CD4-positive, alpha-beta T cell treated with Interleukin-6 at 100 ng/mL for 8 hours (primary cell): ENCODE measurements at places on chromosomes 7 and 10.

GRCh38 chr10:76150139-76150875 lies 718.9 kb downstream of the LRMDA start:
- no peak for DNase-seq

- no peak for DNase-seq
These were observed 210.9 kb downstream of the INHBA start for GRCh38 chr7:41491883-41492471.

- no peak for DNase-seq
These were observed 73.0 kb upstream of the AFAP1L2 start for GRCh38 chr10:114477285-114477684.

- no peak for DNase-seq
These were observed 134.7 kb downstream of the SEMA3D start for GRCh38 chr7:85052056-85052737.

GRCh38 chr7:82446897-82447296 lies 3.3 kb upstream of the CACNA2D1 start:
- DNase-seq: no peak

DNA sequence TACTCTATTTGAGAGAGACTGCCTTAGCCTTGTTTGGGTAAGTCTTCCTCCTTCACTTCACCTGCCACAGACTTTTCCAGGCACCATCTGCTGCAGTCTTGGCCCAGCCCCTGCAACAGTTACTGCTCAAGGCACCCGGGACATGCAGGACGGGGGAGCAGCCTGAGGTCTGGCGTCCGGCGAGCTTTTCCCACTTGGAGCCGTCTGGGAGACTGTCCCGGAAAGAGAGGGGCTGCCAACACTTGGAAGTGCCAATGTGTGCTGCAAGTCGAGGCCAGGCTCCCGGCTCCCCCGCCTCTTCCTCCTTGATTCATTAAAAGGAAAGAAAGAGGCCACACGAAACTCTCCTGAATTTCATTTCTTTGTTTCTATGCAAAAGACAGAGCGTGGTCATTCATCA lies 13.7 kb downstream of the HTRA1 start:
- no peak for DNase-seq

DNA sequence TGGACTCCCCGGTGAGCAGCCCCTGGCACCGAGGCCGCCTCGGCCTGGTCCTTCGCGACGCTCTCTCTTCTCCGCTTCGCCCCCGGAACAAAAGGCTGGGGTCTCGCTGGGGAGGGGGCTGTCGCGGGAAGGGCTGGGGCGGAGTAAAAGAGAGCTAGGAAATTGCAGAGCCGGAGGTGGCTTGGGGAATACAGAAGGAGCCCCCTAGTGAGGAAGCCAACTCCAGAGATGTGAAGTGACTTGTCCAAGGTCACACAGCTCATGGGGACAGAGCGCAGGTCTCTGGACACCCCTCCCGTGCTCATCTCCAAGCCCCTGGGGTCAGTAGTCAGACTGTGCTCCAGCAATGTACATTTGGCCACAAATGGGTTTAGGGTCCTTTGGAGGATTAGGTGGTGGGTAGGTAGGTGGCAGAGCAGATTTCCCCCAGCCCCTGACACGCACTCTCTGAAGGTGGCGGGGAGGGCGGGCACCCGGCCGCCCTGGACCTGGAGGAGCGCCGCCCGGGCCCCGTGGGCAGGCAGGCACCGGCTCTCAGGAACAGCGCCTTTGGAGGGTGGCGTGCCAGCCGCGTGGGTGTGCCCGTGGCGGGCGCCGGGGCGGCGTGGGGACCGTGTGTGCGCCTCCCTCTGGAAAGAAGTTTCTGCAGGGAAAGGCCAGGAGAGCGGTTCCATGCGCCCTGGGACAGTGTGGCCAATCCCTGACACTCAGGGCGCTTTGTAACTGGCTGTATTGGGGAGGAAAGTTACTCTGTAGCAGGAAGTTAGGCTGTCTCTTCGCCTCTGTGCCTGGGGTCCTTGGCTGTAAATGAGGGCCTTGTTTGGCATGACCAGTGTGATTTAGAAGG lies 910 bp downstream of the WIPF3 start:
- no peak for DNase-seq

DNA sequence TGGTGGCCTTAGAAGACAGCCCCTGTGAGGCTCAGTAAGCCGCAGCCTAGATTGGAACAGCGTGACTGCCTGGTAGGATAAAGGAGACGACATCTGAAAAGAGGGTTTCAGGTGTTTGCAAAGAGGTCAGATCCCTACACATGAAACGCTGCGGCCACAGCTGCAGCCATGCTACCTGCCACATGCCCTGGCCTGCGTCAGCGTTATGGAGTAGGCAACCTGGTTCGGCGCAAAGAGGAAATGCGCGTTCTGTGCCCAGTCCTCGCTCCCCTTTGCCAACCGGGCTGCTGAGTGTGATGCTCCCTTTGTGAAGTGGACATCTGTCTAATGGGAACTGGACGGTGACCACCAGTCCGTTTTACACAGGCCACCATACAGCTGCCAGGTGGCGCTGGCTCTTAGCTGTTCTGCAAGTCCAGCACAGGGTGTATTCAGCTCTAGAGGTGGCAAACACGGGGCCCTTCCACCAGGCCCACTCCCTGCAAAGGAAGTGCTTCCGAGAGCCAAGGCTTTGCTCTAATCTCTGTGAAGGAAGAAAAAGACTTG lies 160.3 kb downstream of the CELF2 start:
- no peak for DNase-seq

- DNase-seq: no peak
These were observed 478.5 kb downstream of the KIF20B start for GRCh38 chr10:90179696-90180407.

DNA sequence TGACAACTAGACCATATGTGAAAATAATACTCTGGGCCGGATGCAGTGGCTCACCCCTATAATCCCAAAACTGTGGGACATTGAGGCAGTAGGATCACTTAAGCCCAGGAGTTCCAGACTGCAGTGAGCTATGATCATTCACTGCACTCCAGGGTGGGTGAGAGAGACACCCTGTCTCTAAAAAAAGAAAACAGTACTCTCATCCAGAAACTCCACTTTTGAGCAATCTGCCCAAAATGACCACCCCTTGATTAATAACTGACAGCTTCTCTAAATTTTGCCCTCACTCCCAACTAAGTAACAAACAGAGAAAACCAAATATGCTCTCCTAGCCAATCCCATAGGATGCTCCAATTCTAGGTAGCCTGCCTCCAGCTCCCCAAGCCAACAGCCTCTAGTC lies 62.5 kb upstream of the AKR1E2 start:
- DNase-seq: no peak

DNA sequence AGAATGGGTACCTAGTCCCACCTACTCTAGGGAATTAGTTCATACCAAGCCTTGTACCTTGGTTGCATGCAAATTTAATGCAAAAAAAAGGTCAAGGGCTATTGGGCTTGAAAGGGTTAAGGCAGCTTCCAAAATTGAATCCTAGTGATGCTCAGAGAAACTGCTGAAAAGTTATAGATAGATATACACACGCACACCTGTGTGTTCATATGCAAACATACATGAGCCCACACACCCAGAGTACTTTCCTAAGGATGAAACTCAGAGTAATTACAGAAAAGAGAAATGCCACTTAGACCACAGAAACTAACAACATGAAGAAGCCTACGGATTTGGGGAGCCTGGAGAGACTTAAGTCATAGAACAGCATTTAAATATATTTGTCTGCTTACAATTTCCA lies 1.5 kb downstream of the SLC25A13 start:
- no peak for DNase-seq

DNA sequence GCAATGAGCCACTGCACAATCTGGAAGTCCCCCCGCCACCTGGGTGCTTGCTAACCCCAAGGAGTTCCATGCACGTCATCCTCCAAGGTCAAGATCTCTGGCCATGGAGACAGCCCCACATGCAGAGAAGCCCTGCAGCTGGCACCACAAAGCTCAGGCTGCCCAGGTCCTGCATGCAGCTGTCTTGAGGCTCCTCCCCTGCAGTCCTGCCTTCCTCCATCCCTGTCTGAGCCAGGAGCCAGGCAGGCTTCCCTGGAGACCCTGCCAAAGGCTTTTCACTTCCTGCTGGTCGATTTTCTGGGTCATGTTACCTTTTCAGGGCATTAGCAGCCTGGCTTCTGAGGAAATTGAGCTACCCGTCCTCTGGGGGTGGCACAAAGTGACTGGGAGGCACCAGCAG lies 12.5 kb upstream of the TMEM72 start:
- no peak for DNase-seq

GRCh38 chr10:88889559-88890337 lies 9.7 kb downstream of the STAMBPL1 start:
- DNase-seq: no peak

- DNase-seq: no peak
These were observed 154.7 kb downstream of the NEURL1 start for GRCh38 chr10:103648251-103648635.

GRCh38 chr7:82633592-82633991 lies 190.0 kb upstream of the CACNA2D1 start:
- no peak for DNase-seq

GRCh38 chr10:44571701-44572100 lies 186.8 kb upstream of the CXCL12 start:
- DNase-seq: no peak

DNA sequence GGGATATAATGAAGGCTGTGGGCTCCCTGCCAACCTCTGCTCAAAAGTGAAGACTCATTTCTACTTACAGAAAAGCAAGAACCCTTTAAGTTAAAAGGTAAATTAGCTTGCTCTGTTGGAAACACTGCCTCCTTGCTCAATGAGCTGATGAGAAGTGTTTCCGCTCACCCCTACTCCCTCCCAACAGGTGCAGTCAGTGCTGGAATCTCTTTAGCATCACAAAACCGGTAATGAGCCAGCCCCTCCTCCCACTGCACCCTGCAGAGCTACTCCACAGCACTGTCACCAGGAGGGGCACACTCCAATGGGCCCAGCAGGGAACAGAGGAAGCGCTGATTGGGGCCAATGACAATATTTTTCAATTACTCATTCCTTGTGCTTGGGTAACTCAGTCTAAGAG lies 262.5 kb downstream of the TCERG1L start:
- DNase-seq: no peak

DNA sequence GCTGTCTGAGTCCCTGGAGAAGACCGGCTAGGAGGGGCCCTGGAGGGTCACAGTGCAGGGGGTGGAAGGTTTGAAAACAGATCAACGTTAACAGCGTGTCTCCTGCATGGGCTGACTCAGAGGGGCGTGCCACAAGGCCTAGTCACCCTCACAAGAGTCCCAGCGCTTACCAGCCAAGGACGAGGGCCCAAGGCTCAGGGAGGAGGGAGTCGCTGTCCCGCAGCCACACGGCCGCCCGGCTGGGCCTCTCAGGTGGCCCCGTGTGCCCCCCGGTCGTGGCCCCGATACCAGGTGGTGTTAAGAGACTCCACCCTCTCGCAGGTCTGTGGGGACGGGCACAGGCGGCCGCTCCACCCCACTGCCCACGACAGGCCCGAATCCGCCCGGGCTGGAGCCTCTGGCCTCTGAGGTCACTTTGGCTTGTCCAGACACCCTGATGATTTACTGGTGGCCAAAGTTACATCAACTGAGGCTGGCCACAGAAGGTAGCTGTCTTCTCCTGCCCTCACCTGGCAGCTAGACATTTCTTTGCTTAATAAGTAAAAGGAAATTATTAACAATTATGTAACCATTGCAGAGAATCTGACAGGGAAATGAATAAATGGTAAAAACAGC lies 34.0 kb downstream of the FAM20C start:
- DNase-seq: no peak

DNA sequence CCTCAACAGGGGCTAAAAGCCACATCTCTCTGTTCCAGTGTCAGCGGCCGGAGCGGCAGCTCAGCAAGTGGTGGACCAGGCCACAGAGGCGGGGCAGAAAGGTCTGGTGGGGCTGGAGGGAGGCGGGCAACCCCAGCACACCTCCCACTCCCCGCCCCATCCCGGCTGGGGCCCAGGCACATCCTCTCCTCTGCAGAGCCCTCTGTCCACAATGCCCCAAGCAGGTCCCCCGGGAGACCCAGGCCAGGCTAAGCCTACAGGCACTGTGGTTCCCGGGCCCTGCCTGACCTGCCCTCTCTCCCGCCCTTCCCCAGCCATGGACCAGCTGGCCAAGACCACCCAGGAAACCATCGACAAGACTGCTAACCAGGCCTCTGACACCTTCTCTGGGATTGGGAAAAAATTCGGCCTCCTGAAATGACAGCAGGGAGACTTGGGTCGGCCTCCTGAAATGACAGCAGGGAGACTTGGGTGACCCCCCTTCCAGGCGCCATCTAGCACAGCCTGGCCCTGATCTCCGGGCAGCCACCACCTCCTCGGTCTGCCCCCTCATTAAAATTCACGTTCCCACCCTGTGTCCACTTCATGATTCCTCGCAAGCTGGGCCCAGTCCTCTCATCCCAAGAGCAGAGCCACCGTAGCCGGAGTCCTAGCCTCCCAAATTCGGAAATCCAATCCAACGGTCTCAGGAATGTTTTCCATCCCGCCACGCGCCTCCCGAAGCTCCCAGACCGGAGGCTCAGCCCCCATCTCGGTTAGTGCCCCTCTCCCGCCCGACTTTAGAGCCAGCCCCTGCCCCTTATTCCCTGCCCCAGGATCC lies 2.1 kb downstream of the ADIRF start:
- DNase-seq: no peak

- no peak for DNase-seq
These were observed 295.0 kb upstream of the DKK1 start for GRCh38 chr10:52019077-52019555.

DNA sequence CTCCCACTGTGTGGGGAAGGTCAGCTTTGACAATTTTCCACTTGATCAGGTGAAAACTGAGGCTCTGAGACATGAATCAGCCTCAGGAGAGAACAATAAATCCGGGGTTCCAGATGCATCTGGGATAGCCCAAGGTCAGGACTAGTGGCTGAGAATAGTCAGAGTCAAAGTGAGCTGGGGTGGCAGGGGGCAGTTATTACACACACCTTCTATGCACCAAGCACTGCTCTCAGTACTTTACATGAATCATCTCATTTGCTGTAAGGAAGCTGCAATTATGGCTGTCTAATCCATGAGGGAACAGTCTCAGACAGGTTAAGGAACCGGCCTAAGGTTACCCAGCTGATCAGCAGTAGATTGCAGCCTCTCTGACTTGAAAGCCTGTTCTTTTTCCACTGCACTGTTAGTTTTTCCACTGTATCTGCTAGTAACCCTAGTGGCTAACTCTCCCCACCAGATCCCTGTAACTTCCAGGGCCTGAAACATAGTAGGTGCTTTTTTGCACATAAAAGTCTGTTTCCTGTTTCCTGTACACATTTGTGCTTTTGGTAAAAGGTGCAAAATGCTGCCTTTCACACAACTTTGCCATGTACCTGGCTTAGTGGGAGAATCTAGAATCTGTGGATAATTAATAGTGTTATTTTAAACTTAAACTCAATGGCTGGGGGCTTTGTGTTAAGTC lies 125.9 kb downstream of the EMX2 start:
- no peak for DNase-seq

GRCh38 chr7:48515171-48515570 lies 343.9 kb downstream of the ABCA13 start:
- DNase-seq: no peak

- no peak for DNase-seq
These were observed 52.8 kb upstream of the TMEM273 start for GRCh38 chr10:49240946-49241345.

- no peak for DNase-seq
These were observed 7.8 kb downstream of the ADAM12 start for GRCh38 chr10:126380352-126381076.
